Activated T-cell treated with anti-CD3 and anti-CD28 coated beads, Interleukin-2, amount 50 U/mL, for 48 hours (primary cell): ENCODE measurements at places on chromosomes 4 and X.

DNA sequence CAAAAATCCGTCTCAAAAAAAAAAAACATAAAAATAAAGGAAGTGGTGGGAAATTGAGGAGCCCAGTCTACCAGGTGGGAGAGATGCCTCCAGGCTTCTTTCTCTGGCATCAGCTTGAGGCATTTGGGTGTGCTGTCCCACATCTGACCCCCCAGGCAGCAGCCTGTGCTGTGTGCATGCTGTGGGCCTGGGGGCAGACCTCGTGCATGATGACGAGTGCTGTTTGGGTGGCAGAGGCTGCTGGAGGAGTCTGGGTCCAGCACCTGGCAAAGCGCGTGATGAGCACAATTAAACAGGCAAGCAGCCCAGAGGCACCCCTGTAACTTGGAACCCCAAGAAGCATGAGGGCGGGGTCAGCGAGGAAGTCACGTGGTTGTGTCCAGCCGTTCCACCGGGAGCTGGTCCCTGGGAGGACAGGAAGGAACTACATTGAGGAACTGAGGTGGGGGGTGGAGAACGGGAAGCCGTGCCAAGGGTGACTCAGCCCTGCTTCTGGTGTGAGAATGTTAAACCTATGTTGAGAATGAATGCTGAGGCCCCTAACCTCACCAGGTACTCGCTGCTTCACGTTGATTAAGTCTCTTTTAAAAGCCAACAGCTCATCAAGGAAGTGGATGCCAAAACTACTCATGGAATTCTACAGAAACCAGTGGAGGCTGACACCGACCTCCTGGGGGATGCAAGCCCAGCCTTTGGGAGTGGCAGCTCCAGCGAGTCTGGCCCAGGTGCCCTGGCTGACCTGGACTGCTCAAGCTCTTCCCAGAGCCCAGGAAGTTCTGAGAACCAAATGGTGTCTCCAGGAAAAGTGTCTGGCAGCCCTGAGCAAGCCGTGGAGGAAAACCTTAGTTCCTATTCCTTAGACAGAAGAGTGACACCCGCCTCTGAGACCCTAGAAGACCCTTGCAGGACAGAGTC is 6.1 kb downstream of the TACC3 start:
- DNase-seq = no peak

DNA sequence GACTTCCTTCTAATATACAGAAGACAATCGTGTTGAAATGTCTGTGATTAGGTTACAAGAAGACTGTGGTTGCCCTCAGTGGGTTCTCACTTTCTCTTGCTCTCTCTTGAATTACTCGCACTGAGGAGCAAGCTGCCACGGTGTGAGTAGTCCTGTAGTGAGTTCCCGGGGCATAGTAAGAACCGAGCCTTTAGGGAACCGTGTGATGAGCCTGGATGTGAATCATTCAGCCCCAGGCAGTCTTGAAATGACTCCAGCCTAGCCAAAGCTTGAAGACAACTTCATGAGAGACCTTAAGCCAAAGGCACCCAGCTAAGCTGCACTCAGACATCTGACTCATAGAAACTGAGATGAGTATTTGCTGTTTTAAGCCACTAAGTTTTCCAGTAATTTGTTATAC is 292.7 kb downstream of the SPOCK3 start:
- DNase-seq = no peak

DNA sequence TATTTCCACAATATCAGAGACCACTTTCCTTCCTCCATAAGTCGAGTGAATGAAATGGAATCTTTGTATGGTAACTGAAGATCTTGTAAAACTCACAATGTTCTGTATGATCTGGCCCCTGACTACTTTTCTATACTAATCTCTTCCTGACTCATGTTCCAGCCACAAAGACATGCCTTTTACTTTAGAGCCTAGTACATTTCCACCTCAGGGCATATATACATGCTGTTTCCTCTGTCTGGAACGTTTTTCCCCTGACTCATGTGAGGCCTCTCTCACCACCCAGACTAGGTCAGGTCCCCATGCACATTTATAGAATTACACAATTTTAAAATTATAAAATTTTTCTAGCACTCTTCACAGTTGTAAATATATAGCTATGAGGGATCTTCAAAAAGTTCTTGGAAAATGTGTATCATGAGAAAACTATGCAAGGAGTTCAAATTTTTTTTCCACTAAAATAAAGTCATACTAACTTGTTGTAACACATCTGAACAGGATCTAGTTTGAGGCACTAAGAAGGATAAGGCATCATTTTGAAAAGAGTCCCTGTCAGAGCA is 208.8 kb downstream of the SH2D1A start:
- no peak for DNase-seq

DNA sequence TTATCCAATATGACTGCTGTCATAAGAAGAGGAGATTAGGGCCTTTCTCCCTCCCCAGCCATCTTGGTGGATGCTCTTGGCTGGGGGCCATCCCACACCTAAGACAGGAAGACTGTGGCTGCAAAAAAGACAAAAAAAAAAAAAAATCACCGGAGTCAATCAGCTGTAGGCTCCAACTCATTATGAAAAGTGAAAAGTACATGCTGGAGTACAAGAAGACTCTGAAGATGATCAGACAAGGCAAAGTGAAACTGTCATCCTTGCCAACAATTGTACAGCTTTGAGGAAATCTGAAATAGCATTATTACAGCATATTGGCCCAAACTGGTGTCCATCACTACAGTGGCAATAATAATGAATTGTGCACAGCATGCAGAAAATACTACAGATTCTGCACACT is 5.2 kb downstream of the EGFL6 start:
- DNase-seq = no peak

GRCh38 chr4:113467581-113467980 is 294.0 kb downstream of the CAMK2D start:
- no peak for DNase-seq

GRCh38 chr4:48315728-48316630 is 25.4 kb upstream of the SLAIN2 start:
- DNase-seq = peak; percentile 27

GRCh38 chrX:50779694-50780093 is 34.3 kb downstream of the SHROOM4 start:
- DNase-seq = no peak

- DNase-seq = no peak
Observed at GRCh38 chr4:189769131-189769530, 171.5 kb upstream of the FRG1 start.

- DNase-seq = no peak
Observed at GRCh38 chr4:138951764-138952163, 63.8 kb upstream of the NOCT start.

- DNase-seq = no peak
Observed at GRCh38 chr4:13359809-13360208, 124.3 kb downstream of the RAB28 start.

DNA sequence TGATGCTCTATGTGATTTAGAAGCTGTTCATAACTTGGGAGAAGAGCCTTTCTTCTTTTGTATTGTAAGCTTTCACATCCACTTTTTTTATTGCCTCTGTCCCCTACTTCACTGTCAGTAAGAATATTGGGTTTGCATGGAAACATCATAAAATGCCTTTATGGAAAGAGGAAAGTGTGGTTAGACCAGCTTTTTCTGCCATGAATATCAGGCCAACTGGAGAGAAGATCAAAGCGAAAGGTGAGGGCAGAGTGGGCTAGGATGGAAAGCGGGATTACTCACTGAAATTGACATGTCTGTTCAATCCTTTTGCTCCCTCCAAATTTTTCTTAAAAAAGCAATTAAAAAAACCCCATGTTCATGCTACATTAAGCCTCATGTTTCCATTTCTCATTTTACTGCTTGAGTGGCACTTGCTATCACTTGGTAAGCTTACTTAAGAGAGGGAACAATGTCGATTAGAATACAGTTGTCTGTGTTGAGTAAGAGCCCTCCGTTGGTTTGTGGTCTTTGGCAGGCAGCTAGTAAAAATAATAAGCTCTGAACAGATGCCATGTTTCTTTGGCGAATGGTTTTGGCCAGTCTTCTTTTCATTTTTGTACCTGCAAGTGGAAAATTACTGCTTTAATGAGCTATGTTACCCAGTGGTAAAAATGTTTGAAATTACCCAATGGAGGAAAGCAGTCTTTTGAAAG is 35.9 kb downstream of the SUPT20HL1 start:
- DNase-seq = no peak

GRCh38 chr4:1713003-1713851 is 1.1 kb upstream of the SLBP start:
- no peak for DNase-seq

GRCh38 chr4:114103908-114104307 is 124.5 kb upstream of the ARSJ start:
- no peak for DNase-seq

DNA sequence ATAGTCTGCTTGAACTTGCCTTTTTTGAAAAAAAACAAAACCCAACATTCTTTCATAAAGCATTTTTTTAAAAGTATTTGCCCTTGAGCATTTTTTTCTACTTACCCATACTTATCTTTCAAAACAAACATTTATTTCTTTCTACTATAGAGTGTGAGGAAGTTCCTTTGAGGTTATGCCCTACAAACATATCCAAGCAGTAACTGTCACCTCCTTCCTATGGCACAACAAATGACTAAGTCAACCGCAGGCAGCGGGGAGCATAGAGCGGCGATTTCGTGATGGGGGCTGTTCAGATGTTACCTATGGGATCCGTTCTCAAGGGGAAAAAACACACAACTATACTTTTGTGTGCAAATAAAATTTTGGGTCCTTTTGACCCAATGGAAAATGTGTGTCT is 19.4 kb downstream of the SPRY1 start:
- DNase-seq = peak; percentile 66

DNA sequence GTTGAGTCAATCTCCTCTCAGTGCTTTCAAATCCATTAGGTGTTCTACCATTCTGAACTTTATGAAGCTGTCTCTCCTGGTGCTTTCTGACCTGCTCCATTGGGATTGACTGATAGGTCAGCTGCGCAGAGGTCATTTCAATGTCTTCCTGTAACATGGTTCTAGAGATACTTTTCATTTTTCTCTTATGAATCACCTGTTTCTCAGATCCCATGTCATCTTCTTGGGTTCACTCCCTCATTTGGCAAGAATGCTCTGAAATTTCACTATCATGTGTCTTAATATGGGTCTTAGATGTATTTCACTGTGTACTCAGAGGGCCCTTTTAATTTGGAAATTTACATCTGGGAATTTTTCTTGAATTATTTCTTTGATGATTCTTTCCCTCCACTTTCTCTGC is 13.8 kb upstream of the PGM2 start:
- no peak for DNase-seq

GRCh38 chr4:173505924-173506518 is 24.0 kb downstream of the HAND2 start:
- DNase-seq = no peak

DNA sequence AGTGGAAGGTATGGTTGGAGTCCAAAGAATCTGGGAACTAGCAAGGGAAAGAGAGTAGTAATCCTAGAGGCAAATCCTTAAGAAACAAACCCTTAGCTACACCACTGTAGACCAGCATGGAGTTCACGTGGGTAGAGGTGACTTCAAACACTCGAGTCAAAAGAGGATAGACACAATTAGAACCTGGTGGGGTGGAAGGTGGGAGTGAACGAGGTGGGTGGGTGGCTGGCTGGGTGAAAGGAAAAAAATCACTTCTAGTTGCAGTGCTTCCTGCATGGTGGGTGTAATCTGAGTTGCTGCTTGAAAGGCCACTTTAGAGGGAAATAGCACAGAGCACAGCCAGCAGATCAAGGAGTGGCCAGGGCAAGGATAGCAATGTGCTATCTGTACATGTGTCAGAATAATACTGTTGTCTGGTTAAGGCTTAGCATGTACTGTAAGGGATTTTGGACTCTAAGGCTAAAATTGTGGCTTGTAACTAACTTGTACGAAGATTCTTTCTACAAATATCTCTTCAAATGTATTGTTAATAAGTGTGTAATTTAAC is 356.2 kb downstream of the GRIA2 start:
- no peak for DNase-seq

GRCh38 chr4:38503689-38504395 is 160.2 kb upstream of the KLF3 start:
- DNase-seq = no peak

- no peak for DNase-seq
Observed at GRCh38 chrX:42776195-42776594, 1.8 kb downstream of the PPP1R2C start.

GRCh38 chrX:41043674-41044345 is 41.4 kb upstream of the USP9X start:
- DNase-seq = no peak
